Activated CD4-positive, alpha-beta memory T cell treated with anti-CD3 and anti-CD28 coated beads for 36 hours (primary cell): ENCODE measurements at places on chromosomes 11 and 22.

DNA sequence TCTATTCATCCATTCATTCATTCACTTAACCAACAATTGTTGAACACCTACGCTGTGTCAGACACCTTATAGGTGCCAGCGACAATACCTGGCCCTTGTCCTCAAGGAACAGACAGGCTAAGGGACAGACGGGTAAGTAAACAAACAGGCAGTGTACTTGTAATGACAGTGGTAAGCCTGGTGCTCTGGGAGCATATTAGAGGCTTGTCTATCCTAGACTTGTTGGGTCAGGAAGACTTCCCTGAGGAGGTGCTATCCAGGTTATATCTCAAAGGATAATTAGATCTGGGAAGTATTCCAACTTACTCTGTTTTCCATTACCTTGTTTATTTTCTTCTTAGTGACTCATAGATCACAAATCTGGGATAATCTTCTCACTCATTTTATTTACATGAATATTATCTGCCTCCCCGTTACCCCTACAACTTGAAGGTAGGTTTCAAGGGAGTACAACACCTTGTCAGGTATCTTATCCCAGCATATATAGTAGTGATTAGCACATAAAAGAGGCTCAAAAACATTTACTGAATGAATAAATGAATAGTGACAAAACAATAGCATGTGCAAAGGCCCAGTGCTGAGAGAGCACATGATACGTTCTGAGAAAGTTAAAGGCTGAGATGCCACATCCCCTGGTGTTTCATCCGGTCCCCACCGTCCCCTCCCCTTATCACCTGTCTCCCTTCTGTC lies 75.3 kb upstream of the NCAM1 start:
- DNase-seq, result no peak

DNA sequence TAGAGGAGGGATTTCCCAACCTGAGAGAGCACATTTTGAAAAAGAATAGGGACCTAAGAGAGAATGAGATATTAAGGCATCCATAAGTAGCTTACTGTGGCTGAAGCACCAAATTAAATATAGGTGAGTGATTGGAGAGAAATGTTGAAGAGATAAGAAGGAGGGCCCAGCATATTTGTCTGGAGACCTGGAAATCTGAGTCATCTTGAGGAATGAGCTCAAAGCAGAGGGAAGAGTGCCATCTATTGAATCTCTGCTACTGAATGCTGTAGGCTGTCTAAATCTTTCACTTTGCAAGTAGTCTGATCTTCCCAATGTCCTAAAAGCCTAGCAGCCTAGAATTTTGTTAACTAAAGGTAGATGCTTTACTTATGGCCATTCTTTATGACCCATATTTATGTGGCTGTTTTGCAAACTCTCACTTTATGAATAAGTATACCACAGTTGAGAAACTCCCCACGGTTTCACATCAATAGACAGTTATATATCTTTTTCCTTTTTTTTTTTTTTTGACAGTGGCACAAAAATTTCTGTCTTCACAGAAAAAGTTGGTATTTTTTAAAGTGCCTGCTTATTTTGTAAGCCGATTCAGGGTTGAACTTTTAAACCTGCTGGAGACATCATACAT lies 2093.5 kb downstream of the LRRC4C start:
- DNase-seq, result no peak

DNA sequence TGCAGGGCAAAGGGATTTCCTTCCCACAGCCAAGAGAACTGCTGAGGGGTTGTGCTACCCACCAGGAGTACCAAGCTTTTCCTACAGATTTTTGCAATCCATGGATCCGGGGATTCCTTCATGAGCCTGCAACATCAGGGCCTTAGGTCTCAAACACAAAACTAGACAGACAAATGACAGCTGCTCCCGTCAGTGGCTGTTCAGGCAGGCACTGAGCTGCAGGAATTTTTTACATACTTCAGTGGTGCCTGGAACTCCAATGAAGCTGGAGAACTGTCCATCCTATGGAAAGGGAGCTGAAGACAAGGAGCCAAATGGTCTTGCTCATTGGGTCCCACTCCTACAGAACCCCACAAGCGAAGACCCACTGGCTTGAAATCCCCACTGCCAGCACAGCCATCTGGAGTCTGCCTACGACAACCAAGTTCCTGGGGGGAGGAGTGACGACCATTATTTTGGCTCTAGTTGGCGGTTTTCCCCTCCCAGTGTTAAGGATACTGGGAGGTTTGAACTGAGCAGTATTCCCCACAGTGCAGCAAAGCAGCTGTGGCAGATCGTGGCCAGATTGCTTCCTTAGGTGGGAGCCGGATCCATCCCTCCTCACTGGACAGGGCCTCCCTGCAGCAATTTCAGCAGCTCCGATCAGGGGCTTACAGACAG lies 157.7 kb upstream of the TMEM45B start:
- no peak for DNase-seq

GRCh38 chr11:47254386-47254785 lies 3.4 kb upstream of the NR1H3 start:
- no peak for DNase-seq

DNA sequence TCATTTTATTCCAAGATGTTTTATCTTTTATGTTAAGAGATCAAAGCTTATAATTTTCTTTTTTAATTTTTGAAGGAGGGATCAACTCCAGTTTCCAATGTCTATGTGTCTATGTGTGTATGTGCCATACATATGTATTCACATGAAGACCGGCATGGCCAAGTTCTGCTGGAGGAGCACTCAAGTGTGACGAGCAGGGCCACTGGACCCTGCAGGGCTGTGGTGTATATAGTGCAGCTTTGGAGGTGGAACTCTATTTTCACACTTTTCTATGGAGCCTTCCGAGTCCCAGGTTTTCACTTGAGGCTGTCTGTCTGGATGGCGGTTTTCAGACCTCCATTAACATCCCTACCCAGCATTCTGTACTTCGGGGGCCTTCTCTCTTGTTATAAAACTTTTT lies 36.5 kb upstream of the TTC12 start:
- no peak for DNase-seq

DNA sequence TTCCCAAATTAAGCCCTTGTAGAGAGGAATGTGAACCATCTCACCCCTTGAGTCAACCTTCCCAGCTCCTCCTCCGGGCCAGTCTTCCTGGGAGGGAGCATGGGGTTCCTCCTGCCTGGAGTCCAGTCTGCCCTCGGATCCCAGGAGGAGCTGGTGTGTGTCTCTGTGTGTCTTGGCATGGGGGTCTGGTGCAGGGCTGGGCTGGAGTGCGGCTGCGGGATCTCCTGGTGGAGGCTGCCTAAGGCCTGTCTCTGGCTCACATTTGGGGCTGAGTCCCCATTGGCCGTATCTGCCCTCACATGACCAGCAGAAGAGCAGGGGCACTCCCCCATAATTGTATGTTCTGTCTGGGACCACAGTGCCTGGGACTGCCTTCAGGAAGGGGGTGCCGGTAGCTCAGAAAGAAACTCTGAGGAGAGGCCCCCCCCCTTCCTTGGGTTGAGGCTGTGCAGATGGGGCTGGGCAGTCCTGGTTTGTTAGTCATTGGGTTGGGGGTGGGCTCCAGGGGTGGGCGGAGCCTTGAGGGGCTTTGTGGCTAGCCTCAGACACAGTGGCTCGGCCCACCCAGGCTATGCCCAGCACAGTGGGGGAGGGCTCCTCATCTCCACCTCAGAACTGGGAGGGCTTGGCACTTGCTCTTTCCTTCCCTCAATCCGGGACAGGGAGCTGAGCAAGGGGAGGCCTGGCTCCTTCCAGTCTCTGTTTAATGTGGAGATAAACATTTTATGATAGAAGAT lies 2.9 kb downstream of the C1QTNF5 start:
- DNase-seq, result no peak

DNA sequence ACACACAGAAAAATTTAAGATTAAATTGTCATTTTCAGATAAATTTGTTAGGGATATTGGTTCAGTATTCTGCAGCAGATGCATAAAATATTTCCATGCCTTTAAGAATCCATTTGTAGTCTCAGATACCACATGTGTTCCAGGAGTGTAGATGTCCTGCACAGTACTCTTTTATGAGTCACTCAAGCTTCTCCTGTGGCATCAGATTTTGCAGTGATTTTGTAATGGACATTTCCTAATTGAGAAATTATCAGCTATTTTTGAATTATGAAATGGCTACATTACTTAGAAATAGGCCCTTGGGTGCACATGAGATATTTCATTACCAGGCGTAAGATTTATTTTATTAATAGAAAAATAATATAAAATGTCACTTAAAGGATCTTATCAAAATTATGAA lies 18.9 kb downstream of the MMP3 start:
- no peak for DNase-seq
